Fibroblast of skin of left biceps (primary cell): ENCODE measurements at places on chromosomes 5 and 9.

GRCh38 chr5:9335269-9335668 lies 210.6 kb downstream of the SEMA5A start:
- no peak for DNase-seq

GRCh38 chr5:179215576-179215975 lies 129.7 kb downstream of the ADAMTS2 start:
- DNase-seq: no peak

DNA sequence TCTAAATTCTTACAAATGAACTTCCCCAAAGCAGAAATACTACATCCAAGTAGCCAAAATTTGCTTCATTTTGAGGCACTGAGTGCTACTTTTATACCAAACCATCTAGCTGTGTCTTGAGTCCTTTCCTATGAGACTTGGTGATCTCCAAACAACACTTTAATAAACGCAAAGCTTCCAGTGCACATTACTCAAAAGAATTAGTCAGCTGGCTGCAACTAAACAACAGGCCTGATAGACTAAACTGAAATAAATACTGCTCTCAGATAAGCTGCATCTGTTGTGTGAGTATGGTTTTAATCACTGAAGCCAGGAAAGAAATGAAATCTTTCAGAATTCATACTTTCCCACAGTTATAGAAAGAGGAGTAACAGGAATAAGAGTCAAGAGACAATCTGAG lies 80.3 kb downstream of the VCAN start:
- no peak for DNase-seq

DNA sequence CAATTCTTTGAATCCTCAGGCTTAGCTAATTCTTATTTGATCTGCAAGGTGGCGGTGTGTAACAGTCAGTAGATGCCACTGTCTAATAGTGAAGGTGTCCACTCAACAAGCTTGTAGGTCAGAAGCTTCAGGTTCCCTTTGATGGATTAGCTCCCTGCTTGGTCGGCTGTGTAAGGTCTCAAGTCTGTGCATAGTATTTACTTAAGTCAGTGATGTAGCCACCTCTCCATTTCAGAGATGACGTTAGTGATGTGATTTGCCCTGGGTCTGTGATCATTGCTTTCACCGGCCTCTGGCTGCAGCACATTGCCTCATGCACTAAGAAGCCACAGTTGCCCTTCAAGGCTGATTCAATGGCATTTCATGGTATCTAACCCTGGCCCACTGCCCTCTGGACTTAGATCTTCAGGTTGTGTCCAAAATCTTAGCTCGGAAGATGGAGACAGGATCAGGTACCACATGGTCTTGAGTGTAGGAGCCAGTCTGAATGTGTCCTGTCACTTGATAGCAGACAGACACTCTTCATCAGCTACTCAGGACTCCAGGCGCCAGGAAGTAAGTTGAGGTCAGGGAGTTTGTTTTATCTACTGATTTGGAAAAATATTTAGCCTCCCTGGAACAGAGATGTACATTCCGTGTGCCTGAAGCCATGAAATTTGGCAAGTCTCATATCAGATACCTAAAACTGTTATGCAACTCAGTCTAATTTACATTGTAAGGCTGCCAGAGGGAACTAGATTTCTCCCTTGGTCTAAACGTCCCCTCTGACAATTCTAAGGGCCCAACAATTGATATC lies 42.9 kb downstream of the SUB1 start:
- DNase-seq: no peak

DNA sequence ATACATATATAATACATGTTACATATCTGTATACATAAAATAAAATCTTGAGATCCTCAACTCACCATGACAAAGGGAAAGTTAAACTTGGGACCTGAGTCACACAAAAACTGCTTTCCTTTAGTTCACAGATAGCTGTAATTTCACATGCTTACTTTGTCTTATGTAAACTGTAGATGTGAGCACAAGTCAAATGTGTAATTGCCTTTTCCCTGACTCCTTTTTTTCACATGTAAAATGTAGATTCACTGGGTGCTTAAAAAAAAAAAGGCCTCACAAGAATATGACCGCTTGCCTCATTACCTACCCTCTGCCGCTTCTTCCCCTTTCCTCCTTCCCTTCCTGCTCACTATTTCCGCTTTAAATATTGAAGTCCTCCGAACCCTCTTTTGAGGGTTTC lies 21.9 kb upstream of the FAM169A start:
- DNase-seq: no peak

DNA sequence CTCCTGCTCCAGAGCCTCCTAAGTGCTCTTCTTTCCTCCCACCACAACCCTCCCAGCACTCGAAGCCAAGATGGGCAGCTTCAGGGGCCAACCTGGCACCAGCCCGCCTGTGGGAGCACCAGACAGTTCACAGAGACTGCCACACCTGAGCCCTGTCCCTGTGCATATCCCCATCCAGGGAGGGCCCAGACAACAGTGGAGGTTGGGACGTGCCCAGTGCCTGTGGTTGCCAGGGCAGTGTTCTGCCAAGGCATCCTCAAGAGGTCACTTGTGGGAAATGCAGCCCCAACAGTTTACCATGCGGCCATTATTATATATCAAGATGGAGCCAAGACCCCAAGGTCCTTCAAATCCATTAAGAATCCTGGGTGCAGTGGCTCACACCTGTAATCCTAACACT lies 23.0 kb upstream of the TRIO start:
- no peak for DNase-seq

- DNase-seq: no peak
Observed at GRCh38 chr5:37075399-37075950, 173.7 kb downstream of the CPLANE1 start.

GRCh38 chr5:141707510-141707909 lies 25.5 kb upstream of the ARAP3 start:
- DNase-seq: no peak

DNA sequence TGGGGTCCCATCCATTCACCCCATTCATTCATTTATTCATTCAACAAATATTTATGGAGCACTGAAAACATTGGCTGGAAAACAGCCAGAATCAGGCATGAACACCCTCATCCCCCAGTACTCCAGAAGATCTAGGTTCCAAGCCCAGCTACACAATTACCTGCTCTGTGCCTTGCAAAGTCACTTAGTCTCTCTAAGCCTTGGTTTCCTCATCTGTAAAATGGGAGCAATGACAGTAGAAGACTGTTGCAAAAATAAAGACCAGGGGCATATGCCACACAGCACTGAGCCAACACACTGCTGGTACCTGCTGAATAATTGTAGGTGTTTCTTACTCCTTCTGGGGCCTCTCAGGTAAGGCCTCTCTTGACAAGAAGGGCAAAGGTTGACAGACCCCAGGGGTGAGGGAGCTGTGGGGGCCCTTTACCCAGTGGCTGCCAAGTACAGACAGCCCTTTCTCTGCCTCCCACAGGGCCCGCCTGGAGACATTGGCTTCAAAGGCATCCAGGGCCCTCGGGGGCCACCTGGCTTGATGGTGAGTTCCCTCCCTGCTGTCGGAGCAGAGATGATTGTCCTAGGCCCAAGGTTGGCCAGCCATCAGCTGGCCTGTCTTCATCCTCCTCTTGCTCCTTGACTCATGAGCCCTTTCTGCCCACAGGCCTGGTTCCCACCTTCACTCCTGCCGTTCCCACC lies 22.6 kb upstream of the ORM1 start:
- no peak for DNase-seq

- DNase-seq: no peak
Observed at GRCh38 chr9:13651969-13652663, 372.6 kb upstream of the MPDZ start.

DNA sequence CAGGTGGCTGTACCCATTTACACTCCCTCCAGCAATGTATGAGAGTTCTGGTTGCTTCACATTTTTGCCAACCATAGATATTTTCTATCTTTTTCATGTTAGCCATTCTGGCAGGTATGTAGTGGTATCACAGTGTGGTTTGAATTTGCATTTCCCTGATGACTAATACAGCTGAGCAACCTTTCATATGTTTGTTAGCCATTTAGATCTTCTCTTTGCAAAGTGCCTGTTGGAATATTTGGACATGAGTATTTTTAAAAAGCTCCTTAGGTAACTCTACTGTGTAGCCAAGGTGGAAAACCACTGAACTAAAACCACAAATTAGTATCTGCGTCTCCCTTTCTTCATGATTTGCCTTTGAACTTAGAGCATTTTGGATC lies 31.9 kb downstream of the IRF1 start:
- no peak for DNase-seq

DNA sequence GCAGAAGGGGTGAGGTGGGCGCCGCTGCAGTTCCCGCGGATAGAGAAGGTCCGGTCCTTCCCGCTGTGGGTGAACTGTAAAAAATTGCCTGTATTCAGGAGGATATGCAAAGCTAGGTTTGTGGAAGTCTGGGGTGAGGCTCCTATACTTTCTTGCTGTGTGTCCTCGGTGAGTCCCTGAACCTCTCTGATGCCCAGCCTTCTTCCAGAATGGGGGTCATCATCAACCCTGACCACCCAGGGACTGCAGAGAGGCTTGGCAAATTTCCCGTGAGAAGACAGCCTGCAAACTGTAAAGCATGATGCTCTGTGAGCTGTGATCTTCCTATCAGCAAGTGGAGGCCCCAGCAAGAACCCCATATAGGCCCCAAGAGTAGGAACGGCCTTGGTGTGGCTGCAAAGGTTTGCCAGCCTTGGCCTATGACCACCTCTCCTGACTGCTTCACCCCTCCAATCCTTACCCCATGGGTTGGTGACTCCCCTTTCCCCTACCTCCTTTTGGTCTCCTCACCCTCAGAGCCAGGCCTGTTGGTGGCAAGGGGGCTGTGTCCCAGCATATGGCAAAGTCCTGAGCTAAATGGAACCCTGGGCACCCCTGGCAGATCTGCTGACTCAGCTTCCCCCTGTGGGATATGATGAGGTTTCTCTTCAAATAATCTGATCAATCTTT lies 760 bp downstream of the ALDH1B1 start:
- no peak for DNase-seq

GRCh38 chr5:135065306-135066265 lies 31.6 kb upstream of the PITX1 start:
- DNase-seq: no peak

GRCh38 chr5:73182307-73182706 lies 9.3 kb downstream of the TMEM174 start:
- DNase-seq: no peak

DNA sequence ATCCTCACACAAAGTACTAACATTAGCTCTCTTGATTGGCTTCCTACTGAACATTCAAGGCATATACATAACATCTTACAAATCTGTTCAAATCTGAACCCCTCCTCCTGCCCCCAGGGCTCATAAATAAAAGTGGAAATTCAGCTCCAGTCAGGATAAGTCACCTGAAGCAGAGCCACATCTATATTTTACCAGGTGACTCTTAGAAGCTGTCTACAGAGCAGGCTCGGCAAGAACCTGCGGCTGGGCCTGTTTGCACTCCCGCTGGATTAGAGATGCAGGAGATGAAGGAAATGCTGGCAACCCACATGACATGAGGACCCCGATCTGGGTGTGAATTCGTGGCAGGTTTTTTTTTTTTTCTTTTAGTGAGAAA lies 3.0 kb upstream of the CPLX2 start:
- no peak for DNase-seq

GRCh38 chr9:126619361-126620135 lies 5.8 kb downstream of the LMX1B start:
- DNase-seq: no peak

- DNase-seq: no peak
Observed at GRCh38 chr5:102421647-102422046, 77.2 kb downstream of the SLCO6A1 start.

GRCh38 chr5:37950436-37950835 lies 110.6 kb upstream of the GDNF start:
- DNase-seq: no peak
